Mucosa of descending colon (tissue), 3 donors: ENCODE measurements at places on chromosomes 7 and 10.

GRCh38 chr10:132970641-132971438, 28.5 kb upstream of the CFAP46 start:
- DNase-seq, result no peak

DNA sequence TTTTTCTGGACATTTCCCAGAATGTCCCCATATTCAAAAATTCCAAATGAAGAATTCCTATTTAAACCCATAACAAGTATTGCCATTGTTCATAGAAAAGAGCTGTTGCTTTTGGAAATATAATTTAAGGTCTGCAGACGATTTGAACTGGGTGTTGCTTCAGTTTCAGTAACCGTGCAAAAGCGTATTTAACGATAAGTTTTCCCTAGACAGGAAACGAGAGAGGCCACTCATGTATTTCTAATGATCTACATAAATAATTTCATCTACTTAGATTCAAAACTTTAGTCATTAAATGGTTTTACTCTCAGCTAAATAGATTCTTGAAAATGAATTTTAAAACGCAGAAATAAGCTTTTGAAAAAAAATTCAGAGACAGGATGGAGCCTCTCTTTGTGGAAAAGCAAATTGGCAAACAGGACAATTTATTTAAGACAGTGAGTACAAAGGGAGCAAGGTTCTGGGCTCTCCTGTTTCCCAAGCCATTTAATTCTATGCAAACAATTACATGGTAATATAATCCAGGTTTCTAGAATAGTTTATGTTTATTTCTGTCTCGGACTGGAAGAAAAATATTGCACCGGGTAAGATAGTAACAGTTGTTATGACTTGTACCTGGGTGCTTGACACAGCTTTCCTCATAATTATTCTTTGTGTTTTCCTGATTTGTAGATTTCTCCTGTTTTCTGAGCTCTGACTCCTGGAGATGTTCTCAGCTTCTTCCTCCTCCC, 263.0 kb downstream of the BAMBI start:
- no peak for DNase-seq

- DNase-seq, result no peak
Measured at GRCh38 chr10:72429931-72430330, 75.2 kb upstream of the DNAJB12 start.

- no peak for DNase-seq
Measured at GRCh38 chr7:72445075-72445474, 32.9 kb upstream of the CALN1 start.

DNA sequence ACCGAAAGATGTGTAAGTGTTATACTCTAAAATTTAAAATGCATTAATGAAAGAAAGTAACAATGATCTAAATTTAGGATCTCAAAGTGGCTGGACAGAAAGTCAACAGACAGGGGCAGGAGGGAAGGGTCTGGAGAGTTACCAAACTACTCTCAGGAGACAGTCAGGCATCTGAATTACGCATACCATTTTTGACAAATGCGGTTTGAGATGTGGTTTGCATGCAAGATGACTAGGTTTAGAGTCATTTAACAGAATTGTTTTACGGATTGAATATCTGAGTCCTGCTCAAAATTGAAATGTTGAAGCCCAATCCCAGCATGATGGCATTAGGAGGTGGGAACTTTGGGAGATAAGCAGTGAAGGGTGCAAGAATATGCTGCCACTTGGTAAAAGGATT, 314.1 kb downstream of the WDR11 start:
- DNase-seq, result no peak

GRCh38 chr10:43606323-43607198, at the start of gene ZNF485:
Gene ZNF485, plus strand, starts transcription at chr10:43606438. Its CDS starts 613 bp downstream, at chr10:43607051.
- DNase-seq, result peak; percentile 82

GRCh38 chr10:42939237-42939636, 137.6 kb upstream of the RET start:
- DNase-seq, result no peak

DNA sequence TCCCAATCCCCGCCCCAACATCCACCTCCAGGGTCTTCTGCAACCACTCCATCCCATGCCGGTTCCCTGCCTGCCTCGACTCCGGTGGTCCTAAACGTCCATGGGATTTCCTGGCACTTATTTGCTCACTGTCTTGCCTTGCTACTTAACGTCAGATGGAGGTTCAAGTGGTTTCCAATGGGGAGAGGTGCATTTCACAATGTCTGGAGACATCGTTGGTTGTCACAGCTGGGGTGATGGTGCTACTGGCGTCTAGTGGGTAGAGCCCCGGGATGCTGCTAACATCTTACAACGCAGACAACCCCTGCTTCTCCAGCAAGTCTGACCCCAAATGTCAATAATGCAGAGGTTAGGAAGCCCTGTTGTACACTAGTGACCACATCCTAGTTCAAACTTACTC, 82.9 kb upstream of the ANLN start:
- DNase-seq, result no peak

DNA sequence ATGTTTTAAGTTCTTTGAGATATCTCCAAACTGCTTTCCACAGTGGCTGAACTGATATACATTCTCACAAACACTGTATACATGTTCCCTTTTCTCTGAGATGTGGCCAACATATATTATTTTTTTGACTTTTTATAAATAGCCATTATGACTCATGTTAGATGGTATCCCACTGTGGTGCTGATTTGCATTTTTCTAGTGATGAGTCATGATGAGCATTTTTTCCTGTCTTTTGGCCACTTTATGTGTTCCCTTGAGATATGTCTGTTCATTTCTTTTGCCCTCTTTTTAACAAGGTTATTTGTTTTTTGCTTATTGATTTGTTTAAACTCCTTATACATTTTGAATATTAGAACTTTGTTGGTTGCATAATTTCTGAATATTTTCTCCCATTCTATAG, 1055.1 kb downstream of the NXPH1 start:
- DNase-seq, result no peak

GRCh38 chr7:129557686-129558481, 53.6 kb upstream of the NRF1 start:
- no peak for DNase-seq

GRCh38 chr7:155850766-155851678, 38.8 kb upstream of the SHH start:
- DNase-seq, result no peak

- no peak for DNase-seq
Measured at GRCh38 chr7:9082203-9082602, 648.8 kb downstream of the NXPH1 start.

- DNase-seq, result no peak
Measured at GRCh38 chr10:13907570-13907969, 320.8 kb downstream of the PRPF18 start.

DNA sequence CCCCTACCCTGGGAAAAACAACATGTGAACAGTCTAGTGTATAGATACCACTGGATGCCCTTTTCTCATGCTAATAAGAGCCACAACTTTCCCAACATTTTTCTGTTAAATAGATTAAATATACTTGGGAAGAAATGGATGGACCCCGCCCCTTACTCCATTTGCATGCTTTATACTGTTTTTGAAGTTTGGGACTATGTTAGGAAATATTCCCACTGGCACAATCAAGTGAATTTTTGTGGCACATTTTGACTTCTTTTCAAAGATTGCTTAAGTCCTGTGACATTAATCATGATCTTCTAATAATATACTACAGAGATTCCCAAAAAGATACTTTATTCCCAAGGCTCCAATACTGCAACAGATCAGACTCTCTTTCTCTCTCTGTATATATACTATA, 216.6 kb downstream of the TWIST1 start:
- DNase-seq, result no peak

DNA sequence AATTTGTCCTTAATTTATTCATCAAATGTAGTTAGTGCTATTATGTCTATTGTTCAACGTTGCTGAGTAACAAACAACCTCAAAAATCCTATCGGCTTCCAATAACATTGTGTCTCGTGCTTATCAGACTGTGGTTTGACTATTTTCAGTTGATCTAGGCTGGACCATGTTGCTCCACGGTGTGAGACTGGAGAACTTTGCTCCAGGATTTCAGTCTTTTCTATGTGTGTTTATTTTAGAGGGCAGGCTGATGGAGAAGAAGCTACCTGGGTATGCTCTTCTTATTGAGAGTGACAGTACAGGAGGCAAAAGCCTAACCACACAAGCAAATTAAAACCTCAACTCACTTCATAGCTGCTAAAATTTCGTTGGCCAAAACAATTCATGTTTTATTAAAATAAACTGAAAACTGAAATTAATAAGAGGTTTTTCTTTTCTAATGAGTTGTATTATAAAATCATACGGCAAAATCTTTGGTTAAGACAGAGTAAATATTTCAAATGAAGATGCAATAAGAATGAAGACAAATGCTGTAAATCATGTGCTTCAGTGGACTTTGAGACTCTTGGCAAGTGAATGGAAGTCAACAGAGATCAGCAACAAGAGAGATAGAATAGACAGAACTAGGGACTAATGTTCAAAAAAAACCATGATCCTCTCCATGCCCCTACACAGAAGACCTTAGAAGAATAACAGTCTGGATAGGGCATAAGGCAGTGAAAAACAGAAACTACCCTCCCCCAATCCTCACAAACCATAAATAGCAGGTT, 418.0 kb upstream of the ETV1 start:
- no peak for DNase-seq

DNA sequence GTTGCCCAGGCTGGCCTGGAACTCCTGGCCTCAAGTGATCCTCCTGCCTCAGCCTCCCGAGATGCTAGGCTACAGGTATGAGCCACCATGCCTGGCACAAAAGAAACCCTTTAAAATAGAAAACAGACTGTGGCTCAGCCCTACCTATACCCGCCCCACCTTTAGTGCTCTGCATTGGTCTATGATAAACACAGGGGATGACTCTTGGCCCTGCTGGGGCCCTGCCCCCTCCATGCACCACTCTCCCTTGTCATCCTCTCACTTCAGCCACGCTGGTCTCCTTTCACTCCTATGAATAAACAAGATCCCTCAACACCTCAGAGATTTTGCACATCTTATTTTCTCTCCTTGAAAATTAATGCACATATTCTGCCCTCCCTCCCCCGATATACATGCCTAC, 251.4 kb upstream of the KLF14 start:
- no peak for DNase-seq
